Stimulated activated CD4-positive, alpha-beta T cell treated with anti-CD3 and anti-CD28 coated beads, Interleukin-1b, Interleukin-23, amount 100 ng/mL, for 1 hour (primary cell): ENCODE measurements at places on chromosomes 6 and 20.
A peak's percentile ranks its signal among the peaks of the same experiment; 100 is the strongest.

DNA sequence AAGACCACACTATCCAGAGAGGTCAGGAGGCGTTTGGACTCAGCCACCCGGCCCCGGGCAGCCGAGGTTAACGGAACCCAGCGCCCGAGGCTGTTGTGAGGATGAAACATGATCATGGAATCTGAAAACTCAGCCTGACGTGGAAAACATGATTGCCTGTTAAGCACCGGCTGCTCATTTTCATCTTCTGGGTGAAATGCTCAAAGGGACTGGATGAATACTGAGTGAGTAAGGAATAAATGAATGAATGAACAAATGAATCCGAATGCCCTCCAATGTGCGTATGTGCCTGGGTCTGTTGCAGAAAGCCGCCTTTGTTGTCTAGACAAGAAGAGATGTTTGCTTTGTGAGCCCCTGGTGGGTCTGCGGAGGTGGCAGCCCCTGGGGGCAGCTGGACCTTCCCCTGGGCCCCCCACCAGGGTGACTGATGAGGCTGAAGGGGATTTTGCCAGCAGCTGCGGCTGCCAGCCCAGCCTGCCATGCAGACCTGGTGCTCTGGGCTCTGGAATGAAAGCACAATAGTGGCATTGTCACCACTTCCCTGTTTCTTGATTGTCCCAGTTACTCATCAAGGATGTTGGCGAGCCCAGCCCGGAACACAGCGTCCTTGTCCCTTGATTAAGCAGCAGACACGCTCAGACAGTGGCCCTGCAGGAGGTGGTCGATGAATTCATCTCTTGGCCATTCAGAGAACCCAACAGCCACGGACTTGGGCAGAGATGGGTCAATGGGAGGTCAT, 211.1 kb downstream of the ANKRD60 start:
- DNase-seq: no peak

GRCh38 chr6:3752531-3753227, 1.2 kb upstream of the PXDC1 start:
- DNase-seq: no peak

DNA sequence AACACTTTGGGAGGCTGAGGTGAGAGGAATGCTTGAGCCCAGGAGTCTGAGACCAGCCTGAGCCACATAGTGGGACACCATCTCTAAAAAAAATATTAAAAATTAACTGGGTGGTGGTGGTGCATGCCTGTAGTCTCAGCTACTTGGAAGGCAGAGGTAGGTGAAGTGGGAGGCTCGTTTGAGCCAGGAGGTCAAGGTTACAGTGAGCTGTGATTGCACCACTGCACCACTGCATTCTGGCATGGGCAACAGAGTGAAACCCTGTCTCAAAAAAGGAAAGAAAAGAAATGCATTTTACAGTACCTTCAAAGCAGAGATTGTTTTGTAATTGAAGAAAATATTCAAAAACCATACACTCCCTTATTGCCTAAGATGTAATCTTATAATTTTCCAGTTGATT, 6.5 kb downstream of the OCSTAMP start:
- DNase-seq: no peak

GRCh38 chr20:36237477-36237876, 1.2 kb downstream of the AAR2 start:
- DNase-seq: no peak

DNA sequence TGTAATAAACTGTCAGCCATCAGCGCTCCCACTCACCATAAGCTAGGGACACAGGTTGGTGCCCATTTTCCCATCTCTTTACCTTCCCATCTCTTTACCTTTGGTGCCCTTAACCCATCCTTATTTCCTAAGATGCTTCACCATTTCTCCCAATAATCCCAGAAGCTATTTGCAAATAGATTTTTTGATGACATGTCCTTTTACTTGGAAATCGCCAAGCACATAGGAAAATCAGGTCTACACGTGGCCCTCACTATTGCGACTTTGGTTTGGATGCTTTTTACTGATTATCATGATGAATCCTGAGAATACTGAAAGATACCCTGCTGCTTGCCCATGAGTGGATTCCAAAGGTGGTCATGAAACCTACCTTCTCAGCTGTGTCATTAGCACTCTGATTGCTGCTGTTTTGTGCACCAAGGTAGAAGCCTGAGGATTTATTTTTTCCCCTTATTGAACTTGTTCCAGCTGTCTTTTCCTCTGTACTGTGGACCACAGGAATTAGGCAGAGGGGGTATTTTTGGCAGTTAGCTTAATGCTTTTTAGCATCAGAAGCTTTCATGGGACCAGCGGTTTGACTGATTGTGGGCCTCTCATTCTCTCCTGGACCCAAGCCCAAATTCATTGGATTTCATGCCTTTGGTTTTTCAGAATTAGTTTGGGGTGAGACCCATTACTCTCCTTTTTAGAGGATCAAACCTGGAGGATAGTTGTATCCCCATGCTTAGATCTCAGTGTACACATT, 229.6 kb upstream of the RIN2 start:
- DNase-seq: no peak

DNA sequence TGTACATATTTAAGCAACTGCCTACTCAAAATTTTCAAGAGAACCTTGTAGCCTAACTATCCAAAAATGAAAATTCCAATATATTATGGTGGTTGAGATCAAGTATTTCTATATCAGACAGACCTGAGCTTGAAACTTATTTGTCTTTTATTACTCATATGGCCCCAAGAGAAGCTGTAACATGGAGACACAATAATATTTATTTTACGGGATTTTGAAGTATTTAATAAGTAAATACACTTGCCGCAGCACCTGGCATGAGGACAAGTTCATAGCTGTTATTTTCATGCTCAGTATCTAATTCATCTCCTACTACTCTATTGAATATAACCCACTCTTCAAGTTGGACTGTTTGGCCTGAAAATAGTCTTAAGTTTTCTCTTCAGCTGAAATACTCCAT, 28.0 kb downstream of the PTPRK start:
- no peak for DNase-seq

DNA sequence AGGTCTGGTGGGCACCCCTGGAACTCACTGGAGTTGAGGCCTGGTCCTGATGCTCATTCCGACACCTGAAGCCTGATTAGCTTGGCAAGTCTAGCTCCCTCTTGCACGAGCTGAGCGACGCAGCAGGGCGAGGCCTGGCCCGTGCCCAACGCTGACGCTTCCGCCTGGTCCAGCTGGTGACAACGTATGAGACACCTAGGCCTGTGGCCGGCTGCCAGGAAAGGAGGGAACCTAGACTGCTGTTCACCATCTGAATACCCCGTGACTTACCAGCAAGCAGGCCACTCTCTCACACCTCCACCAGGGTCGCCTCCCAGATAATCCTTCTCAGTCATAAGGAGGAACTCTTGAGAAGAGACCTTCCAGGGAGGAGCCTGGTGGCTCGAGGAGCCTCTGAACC, 24.5 kb downstream of the YTHDF1 start:
- no peak for DNase-seq

DNA sequence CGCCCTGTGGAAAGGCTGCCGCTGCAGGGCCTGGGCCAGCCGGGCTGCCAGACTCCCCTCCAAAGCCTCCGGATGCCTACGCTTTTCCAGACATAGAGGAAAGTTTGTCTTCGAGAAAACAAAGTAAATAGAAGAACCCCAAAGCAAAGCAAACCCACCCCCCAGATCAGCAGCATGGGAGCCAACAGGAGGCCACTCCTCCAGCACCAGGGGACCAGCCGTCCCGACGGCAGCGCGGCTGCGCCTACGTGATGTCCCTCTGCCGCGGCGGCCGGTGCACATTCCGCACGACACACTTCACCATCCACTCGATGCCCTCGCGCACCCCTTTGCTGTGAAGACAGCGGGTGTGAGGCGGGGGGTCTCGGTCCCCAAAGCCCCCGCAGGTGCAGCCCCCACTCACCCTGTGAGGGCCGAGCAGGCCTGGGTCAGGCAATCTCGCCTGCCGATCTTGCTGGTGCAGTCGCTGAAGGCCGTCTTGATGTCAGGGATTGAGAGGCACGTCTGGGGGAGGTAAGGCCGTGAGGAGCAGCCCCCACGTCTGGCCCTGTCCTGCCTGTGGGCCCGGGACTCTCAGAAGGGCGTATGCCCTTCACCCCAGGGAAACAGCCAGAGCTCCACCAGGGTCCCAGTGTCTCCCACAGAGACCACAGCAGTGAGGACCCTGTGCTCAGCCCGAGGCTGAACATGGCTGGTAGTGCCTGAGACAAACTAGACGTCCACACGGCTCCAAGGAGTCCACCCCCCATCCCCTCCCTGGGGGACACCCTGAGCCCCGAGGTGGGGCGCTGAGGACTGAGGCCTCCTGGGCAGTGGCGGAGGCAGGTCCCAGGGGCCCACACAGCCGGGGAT, 4.0 kb downstream of the TNFRSF6B start:
- DNase-seq: no peak

- no peak for DNase-seq
These were observed 231.0 kb upstream of the EYS start for GRCh38 chr6:65938000-65938399.

DNA sequence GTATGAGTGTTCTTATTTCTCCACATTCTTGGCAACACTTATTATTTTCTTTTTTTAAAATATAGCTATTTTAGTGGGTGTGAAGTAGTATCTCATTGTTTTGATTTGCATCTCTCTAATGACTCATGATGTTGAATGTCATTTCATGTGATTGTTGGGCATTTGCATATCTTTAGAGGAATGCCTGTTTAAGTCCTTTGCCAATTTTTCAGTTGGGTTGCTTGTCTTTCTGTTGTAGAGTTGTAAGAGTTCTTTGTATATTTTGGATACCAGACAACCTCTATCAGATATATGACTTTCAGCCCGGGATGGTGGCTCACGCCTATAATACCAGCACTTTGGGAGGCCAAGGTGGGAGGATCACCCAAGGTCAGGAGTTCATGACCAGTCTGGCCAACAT, 5.1 kb upstream of the POPDC3 start:
- no peak for DNase-seq

DNA sequence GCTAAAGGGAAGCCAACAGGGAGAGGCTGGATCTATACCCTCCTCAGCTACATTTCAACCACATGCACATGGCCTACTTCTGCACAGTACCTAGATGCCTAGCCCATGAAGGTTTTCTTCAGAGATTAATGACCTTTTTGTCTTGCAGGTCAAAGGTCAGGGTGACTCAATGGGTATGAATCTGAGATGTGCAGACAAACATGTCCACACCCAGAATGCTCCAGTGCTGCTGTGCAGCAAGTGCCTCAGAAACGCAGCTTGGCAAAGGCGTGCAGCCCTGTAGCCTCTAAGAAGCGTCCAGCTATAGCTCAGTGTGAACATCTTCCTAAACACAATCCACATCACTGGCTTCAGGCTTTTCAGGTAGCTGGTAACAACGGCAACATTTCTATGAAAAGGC, 24.4 kb downstream of the MAP1LC3A start:
- no peak for DNase-seq

GRCh38 chr20:37977338-37977737, 55.9 kb downstream of the TTI1 start:
- no peak for DNase-seq

- no peak for DNase-seq
These were observed 419.6 kb upstream of the MARCKS start for GRCh38 chr6:113437566-113437965.

DNA sequence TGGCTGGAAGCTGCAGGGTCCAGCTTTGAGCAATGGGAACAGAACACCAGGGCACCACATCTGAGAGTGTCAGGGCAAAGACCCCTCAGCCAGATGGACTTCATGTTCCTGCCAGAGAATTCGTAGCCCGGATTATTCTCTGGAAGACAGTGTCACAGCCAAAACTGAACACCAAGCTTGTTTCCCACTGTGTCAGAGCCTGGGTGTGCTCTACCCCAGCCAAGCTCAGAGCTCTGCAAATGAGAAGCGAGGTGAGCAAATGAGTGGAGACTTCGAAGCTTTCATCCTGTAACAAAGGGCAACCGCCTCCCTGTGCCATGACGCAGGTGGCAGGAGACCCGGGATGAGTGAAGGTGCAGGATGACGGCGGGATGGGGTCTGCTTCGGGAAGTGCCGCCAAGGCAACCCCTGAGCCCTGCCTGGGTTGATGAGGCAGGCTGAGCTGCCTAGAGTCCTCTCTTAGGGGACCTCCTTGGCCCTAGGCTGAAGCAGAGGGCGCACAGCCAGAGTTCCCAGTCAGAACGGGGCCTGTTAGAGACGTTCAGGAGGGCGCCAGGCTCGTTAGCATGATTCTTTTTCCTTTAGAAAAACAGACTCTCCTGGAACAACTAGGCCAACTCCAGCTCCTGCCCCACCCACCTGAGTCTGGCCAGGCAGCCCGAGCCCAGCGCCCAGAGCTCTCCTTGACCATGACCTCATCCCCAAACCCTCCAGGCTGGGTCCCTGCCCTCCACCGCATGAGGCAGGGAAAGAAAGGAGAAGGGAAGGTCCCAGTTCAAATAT, 187.7 kb downstream of the SOD2 start:
- DNase-seq: no peak

- peak; percentile 29 for DNase-seq
These were observed 54.4 kb upstream of the ZNF337 start for GRCh38 chr20:25750765-25751696.

- no peak for DNase-seq
These were observed 218.1 kb upstream of the SOX4 start for GRCh38 chr6:21375151-21376116.

DNA sequence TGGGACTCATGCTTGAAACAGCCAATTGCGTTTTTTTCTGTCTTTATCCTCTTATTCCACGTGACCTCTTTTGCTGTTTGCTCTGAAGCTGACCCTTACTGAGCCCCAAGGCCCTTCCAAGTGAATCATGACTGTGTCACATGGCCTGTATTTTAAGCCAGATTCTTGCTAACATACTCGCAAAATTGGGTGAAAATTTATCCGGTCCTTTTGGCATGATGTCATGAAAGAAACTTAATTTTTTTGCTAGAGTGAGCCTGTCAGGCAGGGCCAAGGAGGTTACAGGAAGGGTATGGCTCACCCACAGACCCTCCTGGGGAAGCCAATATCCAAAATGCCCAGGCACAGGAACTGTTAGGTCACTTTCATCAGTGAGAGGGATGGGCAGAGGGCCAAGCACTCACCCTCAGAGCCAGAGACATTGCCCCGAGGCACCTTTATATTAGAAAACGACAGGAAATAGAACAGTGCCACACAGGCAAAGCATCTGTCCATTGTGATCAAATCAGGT, 296.7 kb downstream of the CDH26 start:
- no peak for DNase-seq

GRCh38 chr6:7050004-7050403, 57.8 kb upstream of the RREB1 start:
- DNase-seq: no peak

GRCh38 chr6:36604090-36605060, 10.2 kb downstream of the SRSF3 start:
- no peak for DNase-seq

GRCh38 chr6:100463630-100464161, 1.0 kb downstream of the SIM1 start:
- no peak for DNase-seq

DNA sequence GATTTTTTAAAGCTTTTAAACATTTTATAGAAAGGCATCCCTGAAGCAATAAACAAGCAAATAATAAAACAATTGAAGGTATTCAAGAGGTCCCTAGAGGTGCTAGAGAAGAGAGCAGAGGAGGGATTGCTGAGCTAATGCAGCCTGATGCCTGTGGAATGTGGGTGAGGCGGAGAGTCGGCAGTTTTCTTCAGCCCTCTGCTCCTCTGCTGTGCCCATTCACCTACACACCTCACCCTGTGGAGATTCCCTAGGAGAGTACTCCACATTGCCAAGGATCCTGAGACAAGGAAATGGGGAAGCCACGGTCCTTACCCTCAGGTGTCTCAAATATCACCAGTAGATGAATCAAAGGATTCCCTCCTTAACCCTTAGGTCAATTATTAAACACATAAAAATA, 199.8 kb upstream of the POU3F2 start:
- no peak for DNase-seq

- DNase-seq: no peak
These were observed 1.7 kb downstream of the SOD2 start for GRCh38 chr6:159691133-159691962.

GRCh38 chr6:14676064-14676463, 558.5 kb downstream of the CD83 start:
- DNase-seq: no peak
